ENCODE measurements at places on chromosomes 11 and 22.

DNA sequence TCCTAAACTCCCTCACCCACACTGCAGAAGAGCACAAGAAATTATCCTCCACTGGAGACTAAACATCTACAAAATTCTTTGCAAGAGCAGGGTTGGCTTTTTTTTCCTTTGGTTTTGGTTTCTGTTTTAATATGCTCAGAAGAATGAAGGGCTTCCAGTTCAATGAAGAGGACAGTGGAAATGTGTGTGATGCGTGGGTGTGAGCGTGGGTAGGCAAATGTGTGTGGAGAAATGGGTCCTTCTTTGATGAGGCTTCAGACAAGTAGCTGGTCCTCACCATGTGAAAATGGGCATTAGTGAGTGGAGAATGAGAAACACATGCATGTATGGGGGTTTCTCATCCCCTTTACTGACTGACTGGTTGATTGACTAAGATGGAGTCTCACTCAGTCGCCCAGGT is 263.3 kb upstream of the SYN3 start:
- DNase-seq = no peak

- no peak for DNase-seq
Measured at GRCh38 chr22:23127055-23127756, 14.6 kb downstream of the RSPH14 start.

DNA sequence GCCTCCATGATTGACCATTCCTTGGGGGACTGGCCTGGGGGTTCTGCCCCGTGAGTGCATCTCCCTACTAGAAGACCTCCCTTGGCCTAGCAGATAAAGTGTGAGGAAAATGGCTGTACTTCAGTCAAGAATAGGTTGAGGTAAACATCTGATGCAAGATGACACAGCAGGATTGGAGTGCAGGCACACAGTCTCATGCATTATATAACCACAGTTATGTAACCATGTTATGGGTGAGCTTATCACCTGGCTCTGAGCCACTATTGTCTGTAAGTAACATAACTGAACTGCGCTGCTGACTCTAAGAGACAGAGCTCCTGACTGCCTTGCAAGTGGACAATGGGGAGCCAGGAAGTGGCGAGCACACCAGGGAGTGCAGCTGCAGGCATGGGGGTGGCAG is 378.7 kb upstream of the ANO5 start:
- DNase-seq = no peak

- no peak for DNase-seq
Measured at GRCh38 chr11:38315151-38315550, 1717.1 kb upstream of the RAG2 start.

GRCh38 chr11:9089061-9089460 is 2.3 kb downstream of the SCUBE2 start:
- no peak for DNase-seq

DNA sequence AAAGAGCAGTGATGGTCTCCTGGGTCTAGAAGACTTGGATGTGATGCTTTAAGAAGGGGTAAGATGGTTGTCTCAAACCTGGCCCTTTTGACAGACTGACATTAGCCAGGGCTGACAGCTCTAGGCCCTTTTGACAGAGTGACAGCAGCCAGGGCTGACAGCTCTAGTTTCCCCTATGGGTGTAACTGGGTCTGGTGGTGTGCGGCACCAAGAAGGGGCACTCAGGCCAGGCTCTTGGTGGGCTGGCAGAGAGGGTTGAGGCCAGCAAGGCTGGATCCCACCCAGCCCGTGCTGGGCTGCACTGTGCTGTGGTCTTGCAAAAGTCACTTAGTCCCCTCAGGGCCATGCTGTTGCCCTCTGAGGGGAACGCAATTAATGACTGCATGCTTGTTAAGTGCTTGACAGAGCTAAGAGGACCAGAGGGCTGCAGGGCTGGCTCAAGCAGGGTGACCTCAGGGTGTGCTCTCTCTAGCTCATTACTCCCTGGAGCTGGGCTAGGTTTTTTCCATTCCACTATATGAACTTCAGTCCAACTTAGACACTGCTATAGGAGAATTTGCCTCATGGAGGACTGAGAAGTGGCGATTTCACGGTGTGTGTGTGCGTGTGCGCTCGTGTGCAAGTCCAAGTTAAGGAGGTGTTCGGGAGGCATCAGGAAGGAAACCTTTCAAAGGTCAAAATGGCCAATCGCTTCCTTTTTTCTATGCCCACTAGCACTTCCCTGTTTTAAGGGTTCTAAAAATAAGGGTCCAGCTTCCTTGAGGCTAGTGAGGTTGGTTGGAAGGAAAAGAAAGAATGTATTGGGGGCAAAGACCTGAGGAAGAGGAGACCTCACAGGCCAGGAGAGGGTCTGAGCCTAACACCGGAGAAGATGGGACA is 4.4 kb downstream of the UBASH3B start:
- DNase-seq = no peak

DNA sequence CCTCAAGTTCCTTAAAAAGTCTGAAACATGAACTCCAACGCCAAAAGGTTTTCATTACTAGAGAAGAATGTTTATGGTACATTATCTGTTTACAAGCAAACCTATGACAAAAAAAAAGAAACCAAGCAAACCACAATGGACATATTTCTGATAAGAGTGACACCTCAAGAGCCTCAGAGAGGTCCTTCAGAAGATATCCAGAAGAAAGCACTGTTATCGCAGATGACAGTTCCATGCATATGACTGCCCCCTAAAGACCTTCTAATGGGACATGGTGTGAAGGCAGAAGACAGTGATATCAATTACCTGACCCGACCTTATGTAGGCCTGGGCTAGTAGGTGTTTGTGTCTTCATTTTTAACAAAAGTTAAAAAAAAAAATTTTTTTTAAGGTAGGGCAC is 3.1 kb downstream of the HDHD5 start:
- no peak for DNase-seq

DNA sequence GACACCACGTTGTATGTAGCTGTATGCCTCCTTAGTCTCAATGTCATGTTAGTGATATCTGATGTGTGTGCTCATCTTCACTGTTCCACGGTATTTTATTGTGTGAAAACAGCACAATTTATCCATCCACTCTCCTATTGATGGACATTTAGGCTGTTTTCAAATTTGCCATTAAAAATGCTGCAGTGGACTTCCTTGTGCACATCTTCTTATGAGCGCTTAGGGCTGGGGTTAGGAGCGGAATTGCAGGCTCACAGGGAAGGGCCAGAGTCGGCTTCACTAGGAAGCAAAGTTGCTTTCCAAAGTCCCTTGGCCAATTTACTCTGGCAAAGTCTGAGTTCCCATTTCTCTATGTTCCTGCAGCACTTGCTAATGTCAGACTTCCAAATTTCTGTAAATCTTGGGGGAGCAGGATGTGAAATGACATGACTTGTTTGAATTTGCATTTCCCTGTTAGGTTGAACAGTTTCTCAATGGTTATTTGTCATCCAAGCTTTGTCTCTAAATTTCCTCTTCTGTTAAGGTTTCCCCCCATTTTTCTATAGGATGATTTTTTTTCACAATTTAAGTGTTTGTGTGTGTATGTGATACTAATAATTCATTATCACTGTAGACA is 75.4 kb downstream of the MYEOV start:
- no peak for DNase-seq

GRCh38 chr11:34405079-34405858 is 33.5 kb upstream of the CAT start:
- DNase-seq = no peak

DNA sequence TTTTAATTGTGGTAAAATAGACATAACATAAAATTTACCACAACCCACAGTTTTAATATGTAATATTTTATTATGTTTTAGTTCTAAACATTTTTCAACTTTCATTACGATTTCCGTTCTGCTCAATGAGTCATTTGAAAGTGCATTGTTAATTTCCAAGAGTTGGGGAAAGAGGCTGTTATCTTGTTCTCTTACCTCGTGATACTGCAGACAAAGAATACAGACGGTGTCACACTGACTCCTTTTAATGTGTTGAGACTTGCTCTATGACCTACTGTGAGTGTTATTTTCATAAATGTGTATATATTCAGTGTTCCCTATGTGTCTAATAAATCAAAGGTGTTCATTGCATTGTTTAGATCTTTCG is 10.8 kb upstream of the RAC2 start:
- no peak for DNase-seq

GRCh38 chr11:95147364-95147905 is 57.8 kb downstream of the ENDOD1 start:
- DNase-seq = no peak

DNA sequence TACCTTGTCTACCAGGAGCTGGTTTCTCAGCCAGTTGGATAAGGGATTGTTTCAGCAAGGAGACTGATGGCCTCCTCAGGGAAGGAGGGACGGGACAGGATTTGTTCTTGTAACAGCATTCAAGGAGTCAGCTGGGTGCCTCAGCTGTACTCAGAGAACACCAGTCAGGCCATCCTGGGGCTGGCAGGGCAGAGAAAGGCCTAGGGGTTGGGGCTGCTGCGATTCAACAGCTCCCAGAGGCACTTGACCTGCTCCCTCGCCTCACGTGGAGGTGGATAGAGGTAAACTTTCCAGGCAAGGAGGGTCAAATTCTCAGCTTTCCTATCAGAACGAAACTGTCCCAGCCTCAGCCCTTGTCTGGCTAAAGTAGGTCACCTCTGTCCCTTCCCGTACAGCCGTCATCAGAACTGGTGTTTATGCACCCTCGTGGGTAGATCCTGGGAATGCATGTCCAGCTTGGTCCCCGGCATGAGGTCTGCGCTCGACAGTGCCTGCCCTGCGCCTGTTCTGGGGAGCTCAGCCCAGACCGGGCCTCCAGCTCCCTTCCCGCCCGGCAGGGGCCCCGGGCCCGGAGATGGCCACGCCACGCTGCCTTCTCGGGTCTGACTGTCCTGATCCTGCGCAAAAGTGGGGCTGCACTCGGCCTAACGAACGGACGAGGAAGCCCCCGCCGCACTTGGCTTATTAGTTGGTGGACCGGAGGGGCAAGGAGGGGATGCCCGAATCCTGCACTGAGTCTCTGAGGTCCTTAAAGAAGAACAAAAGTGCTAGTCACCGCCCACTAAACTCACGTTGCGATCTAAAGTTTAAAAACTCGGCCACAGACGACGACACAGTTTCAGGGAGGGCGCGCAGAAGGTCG is 762 bp upstream of the CCDC134 start:
- no peak for DNase-seq

- peak; percentile 64 for DNase-seq
Measured at GRCh38 chr11:45899448-45900174, 7.5 kb downstream of the FREY1 start.

- no peak for DNase-seq
Measured at GRCh38 chr11:108393046-108393445, 74.3 kb downstream of the C11orf65 start.

- no peak for DNase-seq
Measured at GRCh38 chr11:128670631-128671030, 23.2 kb upstream of the FLI1 start.

DNA sequence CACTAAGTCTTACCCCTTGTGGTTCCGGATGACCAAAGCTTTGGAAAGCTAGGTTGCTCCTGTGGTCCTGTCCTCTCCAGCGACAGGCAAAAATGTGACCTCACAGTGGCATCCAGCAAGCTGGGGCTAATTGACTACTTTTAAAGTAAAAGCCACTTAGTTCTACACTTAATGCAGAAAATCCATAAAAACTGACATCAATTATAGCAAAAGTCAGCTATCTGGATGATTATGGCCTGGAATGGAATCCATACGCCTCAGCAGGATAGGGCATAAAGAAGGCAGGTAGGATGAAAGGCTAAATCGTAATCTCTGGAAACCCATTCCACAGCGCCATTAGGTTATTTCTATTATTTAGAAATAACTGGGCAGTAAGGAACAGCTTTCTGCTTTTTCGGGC is 91.9 kb downstream of the ARL14EP start:
- DNase-seq = no peak

- DNase-seq = no peak
Measured at GRCh38 chr22:49749227-49749626, 78.4 kb downstream of the BRD1 start.

DNA sequence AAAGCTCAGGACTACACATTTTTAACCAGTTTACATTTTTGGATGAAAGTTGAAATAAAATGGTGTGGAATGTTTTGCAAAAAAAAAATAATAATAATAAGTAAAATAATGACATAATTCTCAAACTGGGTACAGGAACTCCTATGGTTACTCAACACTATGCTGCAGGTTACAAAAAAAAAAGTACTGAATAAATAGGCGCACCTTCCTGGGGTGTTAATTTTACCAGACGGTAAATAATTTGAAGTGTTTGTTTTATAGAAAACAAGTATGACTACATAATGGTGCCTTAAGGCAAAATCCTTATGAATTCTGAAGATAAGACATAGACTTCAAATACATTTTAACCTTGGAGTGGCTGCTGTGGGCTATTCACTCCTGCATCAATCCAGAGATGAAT is 76.5 kb downstream of the RELT start:
- no peak for DNase-seq

DNA sequence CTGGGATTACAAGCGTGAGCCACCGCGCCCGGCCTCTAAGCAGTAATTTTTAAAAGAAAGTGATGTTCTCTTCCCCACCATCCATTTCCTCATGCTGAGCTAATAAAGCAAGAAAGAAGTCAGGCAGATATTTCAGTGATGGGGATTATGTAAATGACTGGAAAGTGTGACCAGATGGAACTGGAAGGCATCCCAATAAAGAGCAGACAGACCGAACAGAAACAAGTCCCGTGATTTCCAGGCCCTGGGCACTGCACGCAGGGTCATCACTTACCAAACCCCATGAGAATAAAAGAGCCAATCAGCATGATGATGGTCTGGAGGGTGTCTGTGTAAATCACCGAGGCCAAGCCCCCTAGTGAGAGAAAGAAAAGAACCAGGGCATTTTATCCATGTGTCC is 18.2 kb downstream of the SLC5A4 start:
- DNase-seq = no peak

GRCh38 chr22:20173772-20174171 is 22.9 kb upstream of the CCDC188 start:
- DNase-seq = no peak

- no peak for DNase-seq
Measured at GRCh38 chr11:117369534-117369933, 41.9 kb downstream of the CEP164 start.

DNA sequence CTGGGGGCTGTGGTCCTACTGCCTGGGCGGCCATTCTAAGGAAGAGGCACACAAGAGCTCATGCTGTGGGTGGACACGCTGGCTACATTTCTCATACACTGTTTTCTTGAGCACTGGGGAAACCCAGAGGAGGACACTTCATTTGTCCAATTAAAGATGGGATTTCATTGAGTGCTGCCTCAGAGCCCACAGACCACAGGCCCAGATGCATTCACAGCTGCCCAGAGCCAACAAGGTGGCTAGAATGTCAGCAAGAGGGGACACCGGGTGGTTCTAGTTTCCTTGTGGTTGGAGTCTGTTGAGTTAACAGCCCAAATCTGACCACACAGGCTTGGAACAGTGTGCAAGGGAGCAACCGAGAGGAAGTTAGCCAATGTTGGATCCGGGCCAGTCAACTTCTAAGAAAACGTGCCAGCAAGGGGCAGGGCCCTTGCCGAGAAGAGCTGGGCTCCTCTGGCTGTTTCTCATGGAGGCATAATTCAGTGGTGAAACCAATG is 35.0 kb upstream of the SORL1 start:
- DNase-seq = peak; percentile 73

DNA sequence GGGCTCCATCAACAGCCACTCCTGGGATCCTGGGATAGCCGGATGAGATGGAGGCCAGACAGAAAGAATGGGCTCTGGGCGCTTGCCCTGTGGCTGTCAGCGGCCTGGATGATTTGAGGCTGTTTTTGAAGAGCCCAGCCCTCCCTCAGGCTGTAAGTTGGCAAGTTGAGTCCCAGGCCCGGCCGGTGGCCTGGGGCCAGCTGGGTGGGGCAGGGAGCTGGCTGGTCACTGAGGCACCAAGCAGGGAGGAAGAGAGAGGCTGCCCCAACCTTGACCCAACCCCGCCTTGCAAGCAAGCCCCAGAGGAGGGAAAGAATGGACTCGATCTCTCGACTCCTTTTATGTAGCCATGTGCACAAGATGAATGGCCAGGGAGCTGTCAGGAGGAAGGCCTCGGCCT is 34.9 kb downstream of the RIBC2 start:
- no peak for DNase-seq

Data from thoracic aorta (tissue), 2 donors.